ENCODE measurements at places on chromosomes 7 and 10.

- no peak for DNase-seq
Observed at GRCh38 chr10:96074776-96075175, 31.4 kb downstream of the CCNJ start.

- DNase-seq = no peak
Observed at GRCh38 chr10:78523453-78523852, 489.8 kb downstream of the RPS24 start.

- DNase-seq = no peak
Observed at GRCh38 chr7:75958802-75959543, 35.4 kb downstream of the TMEM120A start.

DNA sequence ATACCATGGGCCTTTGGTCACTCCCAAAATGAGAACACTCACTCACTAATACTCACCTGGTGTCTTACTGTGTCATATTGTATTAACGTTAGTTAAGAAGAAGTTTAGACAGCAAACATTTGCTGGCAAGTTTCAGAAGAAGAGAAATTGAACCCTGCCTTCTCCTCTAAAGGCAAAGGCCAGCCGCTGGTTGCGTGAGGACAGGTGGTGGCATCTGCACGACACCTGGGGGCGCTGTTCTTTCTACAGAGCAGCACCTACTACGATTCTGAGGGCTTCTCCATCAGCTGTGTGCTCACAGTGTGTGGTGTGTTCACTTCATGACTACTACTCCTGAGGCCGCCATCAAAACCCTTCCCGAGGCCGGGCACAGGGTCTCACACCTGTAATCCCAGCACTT, 17.9 kb upstream of the CLEC2L start:
- DNase-seq = no peak

GRCh38 chr7:137975221-137975620, 26.7 kb downstream of the CREB3L2 start:
- peak; percentile 37 for DNase-seq

DNA sequence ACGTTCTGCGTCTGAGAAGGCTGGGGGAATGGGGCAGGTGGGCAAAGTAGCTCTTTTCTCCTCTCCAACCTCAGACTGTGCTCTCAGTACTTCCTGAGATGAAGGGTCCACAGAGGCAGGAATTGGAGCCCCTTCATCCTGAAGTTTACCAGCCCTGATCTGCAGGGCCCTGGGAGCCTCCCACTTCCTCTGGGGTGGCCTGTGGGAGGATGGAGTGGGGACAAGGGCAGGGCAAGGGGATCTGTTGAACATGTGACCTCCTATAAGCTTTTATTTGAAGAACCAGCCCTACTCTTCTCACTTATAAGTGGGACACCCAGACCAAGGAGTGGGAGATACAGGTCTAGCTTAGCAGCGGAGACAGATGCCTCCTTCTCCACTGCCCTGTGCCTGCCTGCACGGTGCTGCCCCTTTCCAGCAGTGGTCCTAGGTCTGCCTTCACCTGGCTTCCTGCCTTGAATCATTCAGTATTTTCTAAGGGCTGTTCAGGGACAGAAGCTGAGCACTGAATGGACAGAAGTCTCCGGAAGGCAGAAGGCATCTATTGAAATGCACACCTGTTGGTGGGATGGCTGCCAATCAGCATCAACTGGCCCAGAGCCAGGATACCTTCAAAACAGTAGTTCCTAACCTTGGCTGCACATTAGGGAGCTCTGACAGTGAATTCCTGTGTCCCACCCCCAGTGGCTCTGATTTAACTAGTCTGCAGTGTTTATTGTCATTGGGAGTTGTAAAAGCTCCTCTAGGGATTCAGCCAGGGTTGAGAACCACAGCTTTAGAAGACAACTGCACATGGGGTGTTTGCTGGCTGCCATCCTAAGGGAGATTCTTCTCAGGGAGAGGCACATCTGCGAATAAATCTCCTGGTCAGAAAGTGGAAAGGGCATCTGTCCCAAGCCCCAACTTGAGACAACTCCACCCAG, 2.7 kb upstream of the ARHGAP22 start:
- no peak for DNase-seq

DNA sequence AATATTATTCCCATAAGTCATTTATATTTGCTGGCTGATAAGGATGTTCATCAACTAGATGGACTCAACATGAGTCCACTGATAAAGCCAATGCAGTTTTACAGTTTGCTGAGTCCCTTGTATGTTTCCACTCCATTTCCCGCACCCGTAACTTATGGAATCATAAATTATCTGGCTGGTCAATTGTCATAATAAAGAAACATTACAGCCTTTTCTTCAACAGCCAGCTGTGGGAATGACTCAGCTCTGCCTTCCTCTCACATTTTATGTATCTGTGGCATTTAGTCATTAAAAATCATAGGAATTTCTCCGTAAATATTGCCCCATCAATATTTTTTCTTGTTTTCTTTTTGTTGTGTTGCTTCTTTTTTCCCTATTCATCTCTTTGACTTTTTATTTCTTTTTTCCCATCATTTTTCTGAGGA, 22.3 kb upstream of the TMEM26 start:
- no peak for DNase-seq

GRCh38 chr7:81491573-81491972, 278.3 kb downstream of the HGF start:
- no peak for DNase-seq

- DNase-seq = no peak
Observed at GRCh38 chr10:52455098-52455497, 141.0 kb downstream of the DKK1 start.

DNA sequence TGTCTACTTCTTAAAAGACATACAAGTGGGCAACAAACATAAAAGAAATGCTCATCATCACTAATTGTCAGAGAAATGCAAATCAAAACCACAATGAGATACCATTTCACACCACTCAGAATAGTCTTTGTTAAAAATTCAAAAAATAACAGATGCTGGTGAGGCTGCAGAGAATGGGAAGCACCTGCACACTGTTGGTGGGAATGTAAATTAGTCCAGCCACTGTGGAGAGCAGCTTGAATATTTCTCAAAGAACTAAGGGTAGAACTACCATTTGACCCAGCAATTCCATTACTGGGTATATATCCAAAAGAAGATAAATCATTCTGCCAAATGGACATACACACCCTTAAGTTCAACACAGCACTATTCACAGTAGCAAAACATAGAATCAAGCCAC, 61.8 kb upstream of the STEAP1 start:
- no peak for DNase-seq

DNA sequence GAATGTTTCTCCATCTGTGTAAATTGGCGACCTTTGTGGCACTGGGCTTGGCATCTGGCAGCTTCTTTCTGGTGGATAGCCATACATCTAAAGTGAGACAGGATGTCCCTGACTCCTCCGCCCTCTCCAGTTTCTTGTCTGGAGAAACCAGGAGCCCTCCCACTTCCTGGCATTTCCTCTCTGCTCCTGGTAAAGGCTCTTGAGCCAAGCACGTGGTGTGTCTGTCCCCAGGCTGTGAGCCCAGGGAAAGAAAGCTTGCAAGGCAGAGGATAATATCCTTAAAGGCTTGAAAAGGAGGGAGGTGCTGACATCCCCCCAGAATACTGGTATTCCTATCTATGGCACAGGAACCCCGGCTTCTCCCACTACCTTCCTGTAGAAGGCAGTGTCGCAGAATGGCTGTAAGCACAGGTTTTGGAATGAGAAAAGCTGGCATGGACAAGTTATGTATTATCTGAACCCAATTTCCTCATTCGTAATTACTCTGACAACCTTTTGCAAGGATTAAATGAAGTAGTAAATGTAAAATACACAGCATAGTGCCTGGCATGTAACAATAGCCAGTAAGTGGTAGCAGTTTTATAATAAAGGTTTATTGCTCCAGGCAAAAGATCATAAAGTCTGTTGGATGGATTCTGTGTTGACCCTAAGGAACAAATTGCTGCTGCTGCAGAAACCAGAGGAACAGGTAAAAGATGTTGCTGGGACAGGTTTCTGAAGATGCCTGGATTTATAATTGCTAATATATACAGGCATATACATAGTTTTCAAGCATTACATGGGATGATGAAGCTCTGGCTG, 11.8 kb upstream of the ACSL5 start:
- DNase-seq = no peak

Data from neural crest cell (in vitro differentiated cells).